ENCODE measurements at places on chromosomes 11 and 22.

- no peak for DNase-seq
Measured at GRCh38 chr22:19762568-19763457, 2.2 kb downstream of the TBX1 start.

DNA sequence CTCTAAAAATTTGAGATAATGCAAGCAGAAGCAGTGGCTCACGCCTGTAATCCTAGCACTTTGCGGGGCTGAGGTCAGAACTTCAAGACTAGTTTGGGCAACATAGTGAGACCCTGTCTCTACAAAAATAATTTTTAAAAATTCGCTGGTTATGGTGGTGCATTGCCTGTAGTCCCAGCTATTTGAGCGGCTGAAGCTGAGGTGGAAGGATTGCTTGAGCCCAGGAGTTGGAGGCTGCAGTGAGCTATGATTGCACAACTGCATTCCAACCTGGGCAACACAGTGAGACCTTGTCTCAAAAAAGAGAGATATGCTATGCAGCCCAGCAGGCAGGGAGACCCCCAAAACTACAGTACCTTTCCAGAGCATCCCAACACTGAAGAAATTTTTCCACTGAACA, 2.3 kb downstream of the CTSC start:
- DNase-seq = no peak

DNA sequence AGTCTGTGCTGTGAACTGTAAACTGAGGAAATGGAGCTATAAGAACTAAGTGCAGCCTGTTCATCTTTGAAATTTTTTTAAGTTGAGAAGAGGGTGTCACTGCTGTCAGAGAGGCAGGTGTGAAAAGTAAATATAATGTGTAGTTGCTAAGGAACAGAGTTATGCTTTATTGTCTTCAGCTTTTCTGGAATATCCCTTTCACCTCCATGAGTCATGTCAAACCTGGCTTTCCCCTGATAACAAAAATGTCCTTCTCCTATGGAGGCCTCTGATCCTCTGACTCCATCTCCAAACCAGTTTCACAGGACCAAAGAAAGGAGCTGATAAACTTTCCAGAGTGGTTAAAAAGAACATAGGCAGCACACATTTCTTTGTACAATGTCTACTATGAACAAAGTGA, 12.8 kb upstream of the MUC15 start:
- no peak for DNase-seq

DNA sequence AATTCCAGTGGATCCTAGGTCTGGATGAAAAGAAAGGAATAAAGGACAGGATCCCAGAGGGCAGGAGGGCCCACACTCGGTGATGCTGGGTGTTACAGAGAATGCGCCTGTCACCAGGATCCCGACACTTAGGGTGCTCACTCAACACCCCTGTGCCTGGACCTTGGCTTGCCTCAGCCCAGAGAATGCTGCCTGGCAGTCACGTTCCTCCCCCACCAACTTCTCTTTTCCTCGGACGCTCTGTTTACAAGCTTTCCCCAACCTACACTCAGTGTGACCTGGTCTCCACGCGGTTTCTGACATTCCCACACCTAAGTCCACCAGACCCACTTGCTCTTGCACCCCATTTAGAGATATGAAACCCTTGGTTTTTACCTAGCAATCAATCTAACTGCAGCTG, 38.0 kb upstream of the ETS1 start:
- DNase-seq = no peak

GRCh38 chr11:41005986-41006385, 453.5 kb downstream of the LRRC4C start:
- no peak for DNase-seq

- no peak for DNase-seq
Measured at GRCh38 chr22:19508024-19508776, 16.0 kb downstream of the CLDN5 start.

- DNase-seq = no peak
Measured at GRCh38 chr11:70158201-70158600, 44.9 kb upstream of the FADD start.

DNA sequence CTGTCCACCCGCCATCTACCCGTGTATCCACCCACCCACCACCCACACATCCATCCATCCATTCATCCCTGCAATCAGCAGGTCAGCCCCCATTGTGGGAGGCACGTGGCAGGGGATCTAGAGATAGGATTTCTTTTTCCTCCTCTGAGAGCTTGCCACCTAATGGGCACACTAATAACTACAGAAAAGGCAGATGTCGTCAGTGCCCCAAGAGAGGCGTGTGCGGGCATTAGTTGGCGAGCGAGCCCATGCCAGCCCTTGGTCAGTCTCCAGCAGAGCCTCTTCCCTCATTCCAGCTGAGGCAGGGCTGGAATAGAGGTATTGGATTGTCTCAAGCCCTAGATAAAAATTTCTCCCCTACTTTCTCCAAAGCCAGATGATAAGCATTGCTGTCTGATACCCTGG, 9.7 kb downstream of the USP2 start:
- DNase-seq = no peak

- no peak for DNase-seq
Measured at GRCh38 chr11:65446446-65447277, 24.1 kb downstream of the NEAT1 start.

DNA sequence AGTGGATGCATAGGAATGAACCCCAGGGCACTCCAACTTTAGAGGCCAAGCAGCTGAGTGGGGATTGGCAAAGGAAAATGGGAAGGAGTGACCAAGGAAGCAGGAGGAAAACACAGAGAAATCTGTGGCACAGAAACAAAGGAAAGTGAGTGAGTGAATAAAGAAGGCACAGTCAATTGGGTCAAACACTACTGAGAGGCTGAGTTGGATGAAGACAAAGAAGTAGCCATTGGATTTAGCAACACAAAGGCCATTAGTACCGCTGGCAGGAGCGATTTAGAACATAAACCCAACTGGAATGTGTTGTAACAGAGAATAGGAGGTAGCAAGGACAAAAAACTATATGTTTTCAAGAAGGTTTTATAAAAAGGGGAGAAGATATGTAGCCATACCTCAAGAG, 6.6 kb upstream of the NXPE1 start:
- no peak for DNase-seq

DNA sequence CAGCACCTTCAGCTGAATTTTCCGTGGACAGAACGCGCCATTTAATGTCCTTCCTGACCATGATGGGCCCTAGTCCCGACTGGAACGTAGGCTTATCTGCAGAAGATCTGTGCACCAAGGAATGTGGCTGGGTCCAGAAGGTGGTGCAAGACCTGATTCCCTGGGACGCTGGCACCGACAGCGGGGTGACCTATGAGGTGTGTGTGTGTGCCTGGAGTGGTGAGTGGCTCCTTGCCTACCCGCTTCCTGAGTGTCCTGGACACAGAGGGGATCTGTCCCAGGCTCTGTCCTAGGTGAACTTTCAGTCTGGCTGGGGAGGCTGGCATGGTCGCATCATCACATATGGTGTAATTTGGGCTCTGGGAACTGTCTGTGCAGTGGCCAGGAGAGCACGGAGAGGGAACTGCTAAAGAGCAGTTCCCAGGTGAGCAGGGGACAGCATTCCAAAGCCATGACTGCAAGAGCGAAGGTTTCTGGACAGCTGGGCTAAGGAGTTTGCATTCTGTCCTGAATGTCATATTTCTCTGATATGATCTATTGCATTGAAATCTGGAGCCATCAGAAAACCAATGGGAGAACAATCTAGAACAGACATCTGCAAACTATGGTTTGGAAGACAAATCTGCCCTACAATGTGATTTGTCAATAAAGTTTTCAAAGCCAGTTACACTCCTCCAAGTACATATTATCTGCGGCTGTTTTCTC, 104.3 kb downstream of the RRAS2 start:
- DNase-seq = no peak

DNA sequence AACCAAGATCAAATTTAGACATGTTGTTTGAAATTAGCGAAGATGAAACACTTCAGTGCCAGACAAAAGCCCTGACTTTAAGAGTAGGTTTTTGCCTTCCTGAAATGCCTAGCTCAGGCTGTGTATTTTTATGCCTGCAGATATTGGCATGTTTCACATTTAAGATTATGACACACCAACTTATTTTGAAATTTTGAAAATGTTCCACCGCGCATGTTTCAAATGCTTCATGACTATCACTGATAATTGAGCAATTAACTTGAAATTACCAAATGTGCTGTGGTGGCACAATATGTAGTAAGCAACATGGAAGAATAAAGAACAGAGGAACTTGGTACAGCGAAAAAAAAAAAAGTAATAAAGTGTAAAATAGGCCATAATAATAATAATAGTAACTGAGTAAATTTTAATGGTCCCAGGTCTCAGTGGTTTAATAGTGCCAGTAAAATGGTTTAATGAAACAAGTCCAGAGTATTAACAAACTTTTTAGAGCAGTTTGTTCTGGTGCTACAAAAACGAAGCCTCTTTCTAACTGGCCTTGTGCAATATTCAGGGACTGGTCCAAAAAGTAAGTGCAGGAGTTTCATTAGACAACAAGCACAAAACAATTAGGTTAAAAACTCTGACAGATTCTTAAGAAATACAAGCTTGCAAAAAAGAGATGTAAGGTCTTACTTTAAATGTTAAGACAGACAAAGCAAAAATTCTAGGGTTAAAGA, 112.5 kb upstream of the SOX6 start:
- no peak for DNase-seq

DNA sequence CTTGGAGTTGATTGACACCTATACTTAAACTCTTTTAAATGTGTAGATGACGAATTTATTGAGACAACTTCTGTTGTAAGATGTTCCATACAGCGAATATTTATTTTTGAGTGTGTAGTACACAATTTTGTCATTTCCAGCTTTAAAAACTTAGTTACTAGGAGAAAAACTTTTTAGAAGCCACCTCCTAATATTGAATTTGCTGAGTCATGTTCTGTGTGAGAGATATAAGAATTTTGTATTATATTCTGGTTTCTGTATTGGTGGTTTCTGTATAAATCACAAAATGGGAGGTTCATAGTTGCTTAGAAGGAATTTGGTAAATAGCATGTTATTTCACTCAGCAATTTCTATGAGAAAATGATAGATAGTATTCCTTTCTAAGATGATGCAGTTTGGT, 171.3 kb downstream of the WNT11 start:
- no peak for DNase-seq

DNA sequence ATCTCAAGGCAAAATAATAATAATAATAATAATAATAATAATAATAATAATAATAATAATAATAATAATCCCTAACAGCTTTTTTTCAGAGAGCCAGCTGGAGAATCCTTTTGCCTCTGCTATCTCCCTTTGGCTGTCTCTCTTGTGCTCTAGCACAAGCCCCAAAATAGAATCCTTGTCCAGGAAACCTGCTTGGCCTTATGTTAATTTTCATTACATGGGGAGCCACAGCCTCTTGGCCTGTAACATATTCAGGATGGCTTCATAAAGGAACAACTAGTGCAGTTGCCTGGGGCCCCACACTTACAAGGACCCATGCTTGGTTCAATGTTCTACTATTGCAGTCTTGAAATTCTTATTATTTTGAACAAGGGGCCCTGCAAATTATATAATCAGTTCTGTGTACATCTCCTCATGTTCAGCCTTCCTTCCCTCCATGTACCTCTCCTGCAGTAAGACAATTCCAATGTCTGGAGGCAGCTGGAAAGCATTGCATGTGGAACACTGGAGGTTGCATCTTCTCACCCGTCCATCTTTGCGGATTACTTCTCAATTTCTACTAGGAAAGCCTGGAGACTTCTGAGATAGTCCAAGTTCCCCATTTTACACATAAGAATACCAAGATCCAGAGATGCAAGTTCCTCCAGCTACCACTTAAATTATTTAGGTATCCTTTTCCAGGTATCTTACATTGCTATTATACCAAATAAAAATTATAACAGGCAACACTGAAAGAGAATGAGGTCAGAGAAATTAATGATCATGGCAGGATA, 37.8 kb upstream of the SORL1 start:
- DNase-seq = no peak

DNA sequence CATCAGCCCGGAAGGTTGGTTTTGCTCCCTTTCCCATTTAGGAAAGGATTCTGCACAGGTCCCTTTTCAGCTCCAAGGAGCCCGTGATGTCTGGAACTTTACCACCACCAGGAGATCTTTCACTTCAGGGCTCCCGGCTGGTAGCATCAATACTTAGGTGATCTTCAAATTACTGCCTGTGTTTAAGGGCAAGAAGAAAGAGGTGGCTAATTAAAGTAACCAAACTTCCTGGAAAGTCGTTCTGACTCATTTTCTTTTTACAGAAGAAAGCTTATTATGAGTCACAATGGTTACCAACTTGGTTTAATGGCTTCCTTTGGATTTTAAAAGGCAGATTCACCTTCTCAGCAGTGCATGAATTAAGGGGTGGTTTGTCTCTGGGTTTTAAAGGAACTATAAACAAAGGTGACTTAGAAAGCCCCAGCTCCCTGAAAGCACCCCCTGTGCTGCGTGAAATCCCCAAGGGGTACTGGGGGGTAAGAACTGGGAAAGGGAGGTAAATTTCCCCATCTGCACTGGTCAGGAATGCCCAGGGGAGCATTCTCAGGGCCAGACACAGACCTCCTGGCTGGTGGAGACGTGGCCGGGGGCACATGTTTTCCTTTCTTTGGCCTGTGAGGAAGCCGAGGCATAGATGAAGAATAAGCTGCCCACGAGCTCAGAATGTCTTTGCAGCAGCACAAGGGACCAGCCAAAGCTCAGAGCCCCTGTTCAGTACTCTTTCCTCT, 8.8 kb downstream of the POU2F3 start:
- no peak for DNase-seq

DNA sequence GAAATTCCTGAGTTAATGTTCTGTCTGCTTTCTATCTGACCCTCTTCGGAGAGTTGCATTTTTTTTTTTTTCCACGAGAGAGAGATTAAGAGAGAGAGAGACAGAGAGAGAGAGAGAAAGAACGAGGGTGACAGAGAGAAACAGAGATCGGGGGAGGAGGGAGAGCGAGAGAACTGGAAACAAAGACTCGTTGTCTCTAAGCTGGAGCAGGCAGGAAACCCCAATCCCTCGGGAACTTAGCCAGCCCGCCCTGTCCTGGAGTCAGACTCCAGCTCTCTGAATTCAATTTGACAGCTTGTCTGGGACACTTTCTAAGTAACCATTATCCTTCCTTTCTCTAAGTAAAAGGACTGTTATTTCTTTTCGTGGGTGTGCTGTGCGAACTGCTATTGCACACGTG, 76.9 kb downstream of the KCNJ1 start:
- DNase-seq = no peak

DNA sequence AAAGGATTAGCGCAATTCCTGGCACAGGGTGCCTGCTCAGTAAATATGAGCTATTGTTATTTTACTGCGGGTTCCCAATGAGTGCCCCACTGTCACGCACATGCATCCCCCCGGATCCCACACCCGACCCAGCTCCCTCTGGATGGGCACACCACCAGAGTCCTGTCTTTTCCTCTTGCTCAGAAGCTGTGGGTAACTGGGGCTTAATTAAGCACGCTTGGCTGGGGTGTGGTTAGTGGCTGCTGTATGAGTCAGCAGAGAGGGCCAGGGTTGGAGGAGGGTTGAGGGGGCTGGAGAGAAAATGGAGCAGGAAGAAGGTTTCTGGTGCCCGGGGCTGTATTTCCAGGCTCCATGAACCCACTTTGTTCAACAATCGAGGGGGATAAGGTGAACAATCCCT, 30.3 kb upstream of the NECTIN1 start:
- DNase-seq = no peak
